Dorsolateral prefrontal cortex (tissue), 122 donors: ENCODE measurements at places on chromosomes 12 and 14. TPM values are rescaled to one million over a fixed set of nuclear protein-coding genes. Genes with fewer than 3 reads are reported as not detected.

GRCh38 chr12:1310653-1311052 lies 283.7 kb downstream of the FBXL14 start:
- no peak for DNase-seq

- no peak for DNase-seq
Observed at GRCh38 chr12:28870839-28871440, 278.1 kb upstream of the FAR2 start.

DNA sequence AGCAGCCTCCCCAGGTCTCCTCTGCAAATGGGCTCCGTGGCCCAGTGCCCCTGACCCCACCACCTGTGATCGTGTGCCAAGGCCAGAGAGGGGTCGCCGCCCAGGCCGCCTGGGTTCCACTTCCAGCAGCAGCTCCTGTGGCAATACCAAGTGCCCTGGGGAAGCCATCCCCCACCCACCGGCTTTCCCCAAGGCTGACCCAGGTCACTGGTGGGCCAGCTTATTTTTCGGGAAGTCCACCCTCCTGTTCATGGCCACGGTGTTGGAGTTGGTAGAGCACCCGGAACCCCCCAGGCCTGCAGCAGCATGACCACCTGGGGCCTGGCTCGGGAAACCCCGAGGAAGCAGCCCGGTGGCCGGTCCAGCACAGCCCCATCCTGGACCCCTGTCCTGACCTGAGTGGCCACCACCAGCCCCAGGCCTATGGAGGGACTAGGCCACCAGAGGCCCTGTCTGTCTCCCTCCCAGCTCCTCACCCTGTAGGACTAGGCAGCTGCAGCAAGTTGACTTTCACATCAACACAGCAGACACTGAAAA lies 40.8 kb upstream of the OASL start:
- no peak for DNase-seq

DNA sequence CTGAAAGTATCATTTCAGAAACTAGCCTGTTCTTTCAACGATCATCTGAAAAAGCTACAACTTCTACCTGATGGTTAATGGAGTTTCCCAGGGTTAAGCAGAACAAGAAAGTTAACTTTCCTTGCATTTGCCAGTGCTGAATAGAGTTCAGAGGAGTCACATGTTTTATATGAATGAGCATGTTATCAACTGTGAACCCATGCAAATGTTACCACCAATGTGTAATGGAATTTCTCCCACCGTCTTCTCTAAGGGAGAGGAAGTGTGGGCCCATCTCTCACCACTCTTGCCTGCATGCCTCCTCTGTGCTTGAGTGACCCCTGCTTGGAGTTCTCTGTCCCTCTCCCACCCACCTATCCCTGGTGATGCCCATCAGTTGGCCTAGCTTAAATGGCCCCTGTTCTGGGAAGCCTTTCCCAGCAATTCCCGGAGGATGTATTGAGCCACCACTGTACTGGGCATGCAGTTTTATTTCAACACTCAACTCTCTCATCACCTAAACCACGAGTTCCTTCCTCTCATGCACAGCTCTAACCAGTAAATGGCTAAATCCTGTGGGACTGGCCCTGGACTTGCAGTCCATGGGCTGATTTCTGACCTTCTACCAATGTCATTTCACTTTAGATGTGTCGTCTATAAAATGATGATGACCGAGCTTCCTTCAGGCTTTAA lies 159.8 kb downstream of the RPAP3 start:
- no peak for DNase-seq

GRCh38 chr14:51160871-51161270 lies 66.0 kb upstream of the TRIM9 start:
- no peak for DNase-seq

DNA sequence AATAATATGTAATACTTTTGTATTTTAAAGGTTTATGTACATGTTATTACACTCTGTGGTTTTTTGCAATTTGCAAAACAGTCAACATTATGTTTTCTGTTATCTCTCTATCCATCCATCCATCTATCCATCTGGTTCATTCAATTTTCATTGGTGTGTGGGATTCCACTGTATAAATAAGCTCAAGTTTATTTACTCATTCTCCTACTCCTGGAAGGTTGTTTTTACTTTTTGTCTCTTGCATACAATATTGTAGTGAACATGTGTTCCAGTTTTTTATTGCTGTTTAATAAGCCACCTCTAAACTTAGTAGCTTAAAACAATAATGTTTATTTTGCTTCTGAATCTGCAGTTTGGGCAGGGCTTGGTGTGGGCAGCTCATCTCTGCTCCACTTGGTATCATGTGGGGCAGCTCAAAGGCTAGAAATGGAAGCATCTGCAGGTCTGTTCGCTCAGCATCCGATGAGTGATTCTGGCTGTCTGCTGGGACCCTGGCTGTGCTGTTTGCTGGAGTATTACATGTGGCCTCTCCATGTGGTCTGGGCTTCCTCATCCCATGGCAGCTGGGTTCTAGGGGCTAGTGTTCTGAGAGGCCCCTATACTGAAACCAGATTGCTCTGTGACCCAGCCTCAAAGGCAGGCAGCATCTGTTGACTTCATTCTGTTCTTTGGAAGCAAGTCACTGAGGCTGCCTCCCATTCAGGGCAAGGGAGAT lies 98.8 kb downstream of the SLC25A47 start:
- DNase-seq: no peak

DNA sequence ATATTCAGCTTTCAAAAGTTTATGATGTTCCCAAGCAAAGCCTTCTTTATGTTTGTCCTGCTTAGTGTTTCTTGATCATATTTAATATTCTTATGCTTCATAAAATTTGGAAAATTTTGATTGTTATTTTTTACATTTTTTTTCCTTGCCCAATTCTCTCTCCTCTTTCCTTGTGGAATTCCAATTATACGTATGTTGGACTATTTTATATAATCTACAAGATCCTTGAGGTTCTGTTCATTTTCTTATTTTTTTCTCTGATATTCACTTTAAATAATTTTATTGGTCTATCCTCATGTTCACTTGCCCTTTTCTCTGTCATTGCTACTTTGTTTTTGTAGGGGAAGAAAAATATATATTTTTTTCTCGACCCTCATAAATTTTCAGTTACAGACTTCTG lies 167.7 kb downstream of the DYRK2 start:
- DNase-seq: no peak

GRCh38 chr14:31090883-31091764 lies 64.9 kb upstream of the STRN3 start:
- DNase-seq: no peak

- no peak for DNase-seq
Observed at GRCh38 chr12:121508533-121508932, 72.3 kb downstream of the KDM2B start.

DNA sequence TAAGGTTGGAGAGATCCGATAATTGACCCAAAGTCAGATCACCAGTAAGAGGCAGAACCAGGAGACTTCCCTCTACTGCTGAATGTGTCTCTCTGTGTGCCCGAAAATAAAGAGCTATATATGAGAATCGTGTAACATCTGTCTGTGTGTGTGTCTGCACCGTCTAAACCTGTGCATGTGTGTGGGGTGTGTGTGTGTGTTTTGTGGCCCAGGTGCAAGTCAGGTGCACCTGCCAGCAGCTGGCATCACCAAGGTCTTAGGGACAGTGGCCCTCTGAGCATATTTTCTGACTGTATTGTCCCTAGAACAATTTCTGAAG lies 24.7 kb upstream of the KRT78 start:
- DNase-seq: no peak

DNA sequence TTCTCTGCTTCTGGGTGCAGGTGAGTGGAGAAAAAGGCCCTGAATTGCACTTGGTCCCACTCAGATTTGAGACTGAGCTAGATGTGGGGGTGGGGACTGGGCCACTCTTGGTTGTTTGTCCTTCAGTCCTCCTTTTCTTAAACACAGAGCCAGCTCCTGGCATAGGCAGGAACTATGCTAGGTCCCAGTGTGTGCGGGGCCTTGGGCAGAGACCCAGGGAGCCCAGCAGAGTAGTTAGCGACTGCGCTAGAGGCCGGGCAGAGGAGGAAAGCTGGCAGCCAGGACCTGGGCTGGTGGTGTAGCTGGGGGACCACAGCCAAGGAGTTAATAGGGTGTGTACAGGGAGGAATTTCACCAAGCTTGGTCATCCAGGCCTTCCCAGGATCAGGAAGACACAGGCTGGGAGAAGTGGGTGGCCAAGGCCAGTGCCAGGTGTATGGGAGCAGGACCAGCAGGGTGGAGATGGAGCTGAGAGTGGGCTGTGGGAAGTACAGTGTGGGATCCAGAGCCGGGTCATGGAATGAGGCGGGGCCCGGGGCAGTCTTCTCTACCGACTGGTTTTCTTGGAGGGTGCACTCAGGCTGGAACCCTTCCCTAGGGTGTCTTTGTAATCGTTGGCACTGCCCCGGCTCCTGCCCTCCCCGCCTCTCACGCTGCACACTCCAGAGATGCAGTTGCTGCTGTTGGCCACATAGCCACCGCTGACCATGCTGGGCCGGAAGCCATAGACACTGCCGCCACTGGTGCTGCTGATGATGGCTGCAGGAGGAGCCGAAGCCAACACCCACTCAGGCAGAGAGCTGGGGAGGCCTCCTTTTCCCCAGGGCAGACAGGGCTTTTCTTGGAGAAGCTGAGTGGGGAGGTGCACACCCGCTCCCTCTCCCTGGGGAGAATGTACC lies 8.7 kb downstream of the KRT71 start:
- DNase-seq: peak; percentile 39

- DNase-seq: peak; percentile 39
Observed at GRCh38 chr12:114684098-114684869, at the start of gene TBX3. Gene TBX3 (minus strand): TSS chr12:114684175. CDS start chr12:114683200, 975 bp downstream.

DNA sequence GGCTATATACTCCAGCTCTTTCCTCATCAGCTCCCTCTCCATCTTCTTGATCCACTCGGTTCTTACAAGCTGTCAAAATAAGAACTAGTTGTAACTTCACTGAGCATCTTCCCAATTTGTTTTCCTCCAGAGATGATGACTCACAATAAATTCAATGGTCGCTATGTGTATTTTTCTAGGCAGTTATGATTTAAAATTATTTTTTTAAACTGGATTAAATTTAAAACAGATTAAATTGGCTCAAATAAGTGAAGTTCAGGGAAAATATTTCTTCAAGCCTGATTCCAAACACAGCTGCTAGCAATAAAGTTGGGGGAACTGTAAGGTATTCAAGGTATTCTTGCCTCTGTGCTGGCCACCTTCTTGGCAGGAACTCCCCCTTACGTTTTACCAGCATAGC lies 717.7 kb upstream of the USP15 start:
- DNase-seq: no peak

DNA sequence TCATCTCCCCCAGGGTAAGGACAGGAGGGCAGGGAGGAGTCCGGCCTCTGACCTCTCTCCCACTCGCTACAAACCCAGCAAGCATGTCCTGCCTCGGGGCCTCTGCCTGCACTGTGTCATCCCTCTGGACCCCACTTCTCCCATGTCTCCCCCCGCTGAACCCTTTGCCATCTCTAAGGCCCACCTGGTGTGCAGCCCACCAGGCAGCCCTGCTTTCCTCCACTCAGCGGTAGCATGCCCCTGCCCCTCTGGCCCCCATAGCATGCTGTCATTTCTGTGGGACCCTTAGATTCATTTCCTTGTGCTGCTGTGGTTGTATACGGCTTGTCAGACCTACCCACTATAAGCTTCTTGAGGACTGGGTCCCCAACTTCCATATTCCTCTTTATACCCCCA lies 17.7 kb downstream of the PAPLN start:
- no peak for DNase-seq

GRCh38 chr14:54606178-54606577 lies 39.2 kb downstream of the SAMD4A start:
- DNase-seq: no peak

GRCh38 chr12:116161588-116161987 lies 115.9 kb downstream of the MED13L start:
- no peak for DNase-seq

DNA sequence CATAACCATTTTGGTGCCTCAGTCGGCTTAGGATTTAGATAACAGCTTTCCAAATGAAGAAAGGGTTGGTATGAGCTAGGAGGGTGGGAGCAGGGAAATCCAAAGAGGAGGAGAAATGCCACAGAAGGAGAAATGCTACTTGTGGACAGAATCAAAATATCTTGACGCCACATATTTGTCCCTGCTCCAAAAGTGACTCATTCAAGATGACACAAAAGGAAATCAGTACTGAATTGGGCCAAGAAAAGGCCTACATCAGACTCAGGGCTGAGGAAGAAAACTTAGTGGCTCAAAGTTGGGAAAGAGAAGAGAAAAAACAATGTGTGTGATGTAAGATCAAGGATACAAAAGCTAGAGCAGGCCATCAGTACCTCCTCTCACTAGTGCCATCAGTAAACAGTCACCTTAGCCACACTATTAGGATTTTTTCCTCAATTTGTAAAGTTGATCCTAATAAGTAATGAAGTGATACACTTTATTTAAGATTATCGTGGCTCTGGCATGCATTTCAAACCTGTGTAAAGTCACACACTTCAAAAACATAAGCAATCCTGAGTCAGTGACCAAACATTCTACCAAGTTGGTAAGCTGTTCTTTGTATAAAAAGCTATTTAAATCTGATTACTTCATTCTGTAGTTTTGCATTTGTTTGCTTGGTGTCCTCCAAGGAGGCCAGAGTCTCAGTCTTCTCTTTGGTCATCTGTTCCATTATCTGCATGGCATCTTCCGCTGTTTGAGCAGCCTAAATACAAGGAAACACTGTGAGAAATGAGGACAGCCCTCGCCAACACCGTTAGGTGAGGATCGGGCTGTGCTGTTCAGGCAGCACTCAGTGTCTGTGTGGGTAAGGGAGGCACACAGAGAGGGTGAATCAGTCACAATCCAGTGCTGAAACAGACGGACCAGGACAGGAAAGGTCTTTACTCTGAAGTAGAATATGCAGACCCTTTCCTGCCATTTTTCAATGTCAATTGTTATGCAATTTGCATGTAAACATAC lies 52.6 kb upstream of the VPS33A start:
- no peak for DNase-seq

- no peak for DNase-seq
Observed at GRCh38 chr12:75977590-75977951, 54.0 kb downstream of the PHLDA1 start.

GRCh38 chr12:93857991-93858447 lies 180.8 kb downstream of the CRADD start:
- DNase-seq: no peak

DNA sequence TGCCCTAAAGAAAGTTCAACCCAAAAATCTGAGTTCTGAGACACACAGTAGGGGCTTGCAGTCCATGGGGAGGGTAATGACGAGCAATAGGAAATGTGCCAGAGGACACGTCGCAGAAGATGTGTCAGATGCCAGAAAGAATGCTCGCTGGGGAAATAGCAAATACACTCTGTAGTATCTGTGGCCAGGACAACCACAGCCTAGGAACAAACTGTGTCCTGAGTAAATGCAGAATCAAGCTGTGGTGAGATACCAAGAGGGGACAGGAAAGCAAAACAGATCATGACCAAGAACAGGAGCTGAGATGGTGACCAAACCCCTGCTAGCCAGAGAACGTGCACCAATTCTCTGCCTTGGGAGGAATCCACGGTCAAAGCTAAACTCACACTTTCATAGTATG lies 9.1 kb downstream of the CRACR2A start:
- DNase-seq: no peak

KLHDC1 gene
- total RNA-seq: 23.2 TPM

TEAD4 gene
- total RNA-seq: 2.5 TPM

CIROP gene
- not detected for total RNA-seq

GPR137C gene
- total RNA-seq: 21.5 TPM

CLEC1B gene
- not detected for total RNA-seq

ACVRL1 gene
- 25.3 TPM for total RNA-seq

ACOT4 gene
- 1.3 TPM for total RNA-seq

SINHCAF gene
- total RNA-seq: 3.6 TPM

OR11H7 gene
- not detected for total RNA-seq

SLCO1B1 gene
- not detected for total RNA-seq

LRTM2 gene
- 21.6 TPM for total RNA-seq
